ENCODE measurements at places on chromosomes 4 and X.
A peak's percentile ranks its signal among the peaks of the same experiment; 100 is the strongest.

- DNase-seq: no peak
These were observed 289.0 kb downstream of the C4orf33 start for GRCh38 chr4:129384974-129385373.

GRCh38 chr4:1824746-1825145 lies 31.2 kb downstream of the LETM1 start:
- DNase-seq: no peak

DNA sequence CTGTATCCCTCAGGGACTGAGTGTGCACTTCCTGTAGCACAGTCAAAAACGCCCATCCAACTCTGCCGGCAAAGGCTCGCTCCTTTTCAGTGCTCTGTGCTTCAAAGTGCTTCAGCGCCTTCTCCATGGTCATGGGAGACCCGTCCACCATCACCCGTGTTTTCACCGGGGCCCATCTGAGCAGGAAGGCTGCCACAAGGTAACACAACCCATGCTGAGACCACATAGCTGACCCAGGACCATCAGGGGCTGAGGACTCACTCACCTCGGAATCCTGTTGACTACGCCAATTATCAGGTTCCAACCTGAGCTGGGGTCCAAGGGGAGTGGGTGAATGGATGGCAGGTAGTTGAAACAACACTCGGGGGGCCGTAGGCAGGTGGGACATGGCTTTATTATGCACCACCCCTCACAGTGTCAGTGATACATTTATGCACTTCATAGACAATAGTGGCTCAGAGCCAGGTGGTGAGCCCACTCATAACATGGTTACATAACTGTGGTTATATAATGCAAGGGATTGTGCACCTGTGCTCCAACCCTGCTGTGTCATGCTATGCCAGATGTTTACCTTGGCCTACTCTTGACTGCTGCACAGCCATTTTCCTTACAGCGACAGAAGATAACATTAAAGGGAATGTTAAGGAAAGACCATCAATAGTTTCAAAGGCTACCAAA lies 227.8 kb downstream of the ADGRL3 start:
- no peak for DNase-seq

DNA sequence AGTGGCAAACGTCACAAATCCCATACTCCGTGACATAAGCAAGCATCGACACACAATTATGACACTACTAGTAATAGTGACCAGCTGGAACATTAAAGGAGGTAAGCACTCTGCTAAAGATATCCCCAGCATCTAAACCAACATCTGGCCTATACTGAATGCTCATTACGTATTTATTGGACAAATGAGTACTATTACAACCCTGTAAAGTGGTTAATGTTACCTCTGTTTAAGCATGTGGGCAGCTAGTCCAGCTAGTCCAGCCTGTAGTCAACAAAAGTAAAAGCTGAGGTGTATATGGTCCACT lies 419 bp upstream of the RPGR start:
- DNase-seq: no peak

DNA sequence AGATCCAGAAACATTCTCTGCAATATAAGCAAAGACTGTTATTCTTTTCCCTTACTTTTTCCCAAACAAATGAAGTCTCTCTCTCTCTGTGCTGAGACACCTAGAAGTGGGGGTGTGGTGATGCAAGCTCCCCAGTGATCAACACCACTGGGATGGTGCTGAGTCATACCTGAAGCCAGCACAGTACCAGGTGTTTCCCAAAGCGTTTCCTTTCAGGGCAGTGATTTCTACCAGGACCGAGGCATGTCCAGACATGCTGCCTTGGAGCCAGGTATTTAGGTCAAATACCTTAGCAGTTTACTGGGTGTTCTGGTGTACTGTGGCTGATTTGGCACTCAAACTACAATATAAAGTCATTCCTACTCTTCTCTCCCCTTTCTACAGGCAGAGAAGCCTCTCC lies 726.5 kb downstream of the FAM133A start:
- no peak for DNase-seq

DNA sequence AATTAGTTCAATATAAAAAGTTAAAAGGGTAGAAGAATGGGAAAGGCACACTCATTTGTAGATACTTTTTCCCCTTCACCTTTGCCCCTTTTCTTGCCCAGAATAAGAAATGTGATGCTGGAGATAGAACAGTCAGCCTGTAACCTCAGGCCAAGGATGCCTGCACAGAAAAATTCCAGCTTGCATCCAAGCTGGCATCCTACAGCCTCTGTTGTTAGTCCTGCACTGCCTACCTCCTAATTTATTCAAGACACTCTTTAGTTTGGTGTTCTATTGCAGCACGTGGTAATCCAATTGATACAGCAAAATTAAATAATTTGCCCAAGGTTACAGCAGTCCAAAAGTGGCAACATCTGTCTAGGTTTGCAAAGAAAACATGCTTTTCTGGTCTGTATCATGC lies 9.7 kb upstream of the USO1 start:
- no peak for DNase-seq

DNA sequence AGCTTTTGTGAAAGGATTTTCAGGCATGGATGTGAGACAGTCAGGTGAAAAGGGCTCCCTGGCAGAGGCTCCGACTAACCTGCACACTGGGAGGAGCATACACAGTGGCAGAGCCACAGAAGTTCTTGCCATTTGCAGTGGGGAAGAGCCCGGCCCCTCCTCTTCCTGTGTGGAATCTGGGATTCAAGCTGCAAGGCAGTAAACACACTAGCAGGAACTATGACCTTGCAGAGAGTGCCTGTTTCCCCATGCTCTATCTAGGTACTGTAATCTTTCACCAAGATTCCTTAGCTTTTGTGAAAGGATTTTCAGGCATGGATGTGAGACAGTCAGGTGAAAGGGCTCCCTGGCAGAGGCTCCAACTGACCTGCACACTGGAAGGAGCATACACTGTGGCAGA lies 19.8 kb upstream of the HEPH start:
- no peak for DNase-seq

GRCh38 chr4:23828020-23828715 lies 61.7 kb downstream of the PPARGC1A start:
- DNase-seq: no peak

- DNase-seq: peak; percentile 72
These were observed 54.9 kb downstream of the STOX2 start for GRCh38 chr4:183960046-183960420.

GRCh38 chr4:75683482-75684155 lies 10.4 kb upstream of the G3BP2 start:
- no peak for DNase-seq

DNA sequence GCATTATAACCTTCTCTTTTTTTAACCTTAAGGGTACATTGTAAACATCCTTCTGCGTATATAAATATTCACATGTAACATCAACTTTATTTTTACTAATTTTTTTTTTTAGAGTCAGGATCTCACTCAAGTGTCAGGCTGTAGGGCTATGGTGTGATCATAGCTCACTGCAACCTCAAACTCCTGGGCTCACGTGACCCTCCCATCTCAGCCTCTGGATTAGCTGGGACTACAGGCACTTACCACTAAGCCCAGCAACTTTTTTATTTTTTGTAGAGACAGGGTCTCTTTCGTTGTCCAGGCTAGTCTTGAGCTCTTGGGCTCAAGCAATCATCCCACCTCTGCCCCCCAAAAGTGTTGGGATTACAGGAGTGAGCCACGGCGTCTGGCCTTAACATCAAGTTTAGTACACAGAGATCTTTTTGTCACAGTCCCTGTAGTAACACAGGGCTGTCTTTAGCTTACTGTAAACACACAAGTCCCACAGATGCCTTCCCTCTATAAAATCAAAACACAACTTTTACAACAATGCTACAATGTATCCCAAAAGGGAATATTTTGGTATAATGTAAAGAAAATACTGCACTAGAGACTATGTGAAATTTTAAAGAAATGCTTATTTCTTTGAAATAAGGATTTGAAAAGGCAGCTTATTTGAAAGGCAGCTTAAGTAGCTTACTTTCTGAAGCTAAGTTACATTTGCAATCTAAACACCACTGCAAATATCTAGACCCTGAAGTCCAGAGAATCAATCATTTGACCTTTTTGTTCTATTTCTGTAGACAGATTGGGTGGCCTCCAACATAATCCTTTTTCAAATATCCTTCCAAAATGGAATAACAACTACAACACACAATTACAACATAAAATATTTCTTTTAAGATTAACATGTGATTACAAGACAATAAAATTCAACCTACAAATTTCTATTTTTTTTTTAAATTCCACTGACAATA lies 116.0 kb downstream of the APBB2 start:
- DNase-seq: no peak
